ENCODE measurements at places on chromosomes 13 and 19.

- DNase-seq, result no peak
Measured at GRCh38 chr19:34335914-34336313, 29.1 kb upstream of the GPI start.

GRCh38 chr13:34417896-34418295 lies 524.2 kb upstream of the NBEA start:
- no peak for DNase-seq

DNA sequence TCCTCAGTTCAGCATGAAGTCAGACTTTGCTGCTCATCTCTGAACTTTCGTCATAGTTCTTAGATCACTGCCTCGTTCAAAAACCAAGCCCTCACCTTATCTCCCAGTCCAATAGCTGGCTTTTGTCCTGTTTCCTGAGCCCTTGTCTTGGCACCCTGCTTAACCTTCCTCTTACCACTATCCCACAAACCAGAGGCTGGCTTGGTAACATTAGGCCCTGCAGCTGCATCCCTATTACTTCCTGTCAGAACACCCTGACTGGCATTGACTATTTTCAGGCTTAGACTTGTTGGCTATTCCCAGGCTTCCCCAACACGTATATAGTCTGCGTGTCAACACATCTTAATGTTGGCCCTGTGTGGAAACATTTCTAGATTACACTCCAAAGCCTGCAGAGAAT lies 172.4 kb downstream of the VWA8 start:
- DNase-seq, result no peak

DNA sequence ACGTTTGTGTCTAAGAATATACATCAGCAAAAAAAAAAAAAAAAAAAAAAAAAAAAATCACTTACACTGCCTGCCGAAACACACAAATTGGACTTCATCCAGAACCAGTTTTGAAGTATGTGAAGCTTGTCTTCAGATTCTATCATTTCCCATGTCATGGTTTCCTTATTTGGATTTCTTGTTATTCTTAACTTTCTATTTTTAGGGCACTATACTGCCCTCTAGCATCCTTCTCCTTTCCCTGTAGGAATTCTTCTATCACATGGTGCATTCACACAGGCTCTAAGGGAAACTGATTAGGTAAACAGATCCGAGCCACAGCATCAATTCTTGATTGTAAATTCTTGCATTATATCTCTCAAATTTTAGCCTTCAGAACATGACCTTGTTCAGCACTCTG lies 1507.5 kb downstream of the OLFM4 start:
- DNase-seq, result no peak

GRCh38 chr19:41309180-41310032 lies 566 bp upstream of the CCDC97 start:
- DNase-seq, result no peak
